ENCODE measurements at places on chromosomes 7 and 10.

GRCh38 chr7:7672545-7673239, 32.1 kb downstream of the UMAD1 start:
- DNase-seq, result no peak

DNA sequence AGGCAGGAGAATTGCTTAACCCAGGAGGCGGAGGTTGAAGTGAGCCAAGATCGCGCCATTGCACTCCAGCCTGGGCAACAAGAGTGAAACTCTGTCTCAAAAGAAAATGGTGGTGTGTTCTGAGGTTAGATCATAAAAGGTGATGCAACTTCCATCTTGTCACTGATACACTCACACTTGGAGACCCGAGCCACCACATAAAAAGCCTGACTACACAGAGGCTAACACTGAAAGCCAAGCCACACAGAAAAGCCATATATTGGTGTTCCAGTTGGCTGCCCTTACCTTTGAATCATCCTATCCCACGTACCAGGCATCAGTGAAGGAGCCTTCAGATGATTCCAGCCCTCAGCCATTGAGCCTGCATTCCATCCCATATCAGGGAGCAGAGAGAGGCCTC, 4.0 kb downstream of the MORN4 start:
- no peak for DNase-seq

- DNase-seq, result no peak
These were observed 57.2 kb downstream of the RASGEF1A start for GRCh38 chr10:43209651-43210141.

DNA sequence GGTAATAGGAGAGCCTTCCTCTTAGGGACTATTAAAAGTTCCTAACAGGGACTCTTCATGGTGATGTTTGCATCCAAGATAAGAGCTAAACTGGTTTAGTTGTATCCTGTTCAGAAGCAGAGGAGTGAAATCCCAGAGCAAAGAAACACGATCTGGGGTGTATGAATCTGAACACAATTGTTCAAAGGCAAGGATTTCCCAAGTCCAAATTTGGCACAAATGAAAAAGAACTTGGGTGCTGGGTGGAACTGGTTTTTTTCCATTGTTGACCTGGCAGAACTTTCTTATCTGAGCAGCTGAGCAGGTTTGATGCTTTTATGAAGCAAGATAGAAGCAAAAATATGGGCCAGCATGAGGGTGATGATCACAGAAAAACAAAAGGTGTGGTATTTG, 6.0 kb downstream of the AGFG2 start:
- no peak for DNase-seq

GRCh38 chr10:102416695-102417094, 1.9 kb downstream of the PSD start:
- DNase-seq, result no peak

GRCh38 chr10:120945801-120946302, 94.7 kb downstream of the WDR11 start:
- DNase-seq, result no peak

GRCh38 chr7:41472427-41473125, 230.3 kb downstream of the INHBA start:
- no peak for DNase-seq

DNA sequence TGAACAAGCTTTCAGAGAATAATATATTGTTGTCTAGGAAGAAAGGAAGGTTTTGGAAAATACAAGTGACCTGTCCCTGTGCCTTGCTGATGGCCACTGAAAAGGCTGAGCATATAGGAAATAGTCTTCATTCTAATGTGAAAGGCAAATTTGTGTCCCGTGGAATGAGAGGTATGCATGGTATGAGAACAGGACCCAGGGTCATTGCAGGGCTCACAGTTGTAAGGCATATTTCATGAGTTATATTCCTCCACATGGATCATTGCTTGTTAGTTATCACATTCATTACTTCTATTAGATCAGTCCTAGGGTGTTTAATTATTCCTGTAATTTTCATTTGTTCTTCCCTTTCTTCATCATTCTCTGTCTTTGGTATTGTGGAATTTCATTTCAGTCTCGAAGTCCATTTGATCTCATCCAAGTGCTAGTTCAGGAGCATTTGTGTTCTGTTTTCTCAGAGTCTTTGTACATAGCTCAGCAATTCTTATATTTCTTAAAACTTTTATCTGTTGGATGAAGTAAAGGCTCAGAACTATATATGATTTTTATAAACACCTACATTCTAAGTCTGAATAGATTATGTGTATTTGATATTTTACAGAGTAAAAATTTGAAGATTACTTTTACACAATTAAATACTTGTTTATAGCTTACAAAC, 39.4 kb upstream of the ARHGAP21 start:
- no peak for DNase-seq

GRCh38 chr7:6022707-6023106, 8.5 kb upstream of the ANKRD61 start:
- no peak for DNase-seq

GRCh38 chr7:128124786-128125185, 93.5 kb upstream of the LRRC4 start:
- DNase-seq, result no peak

DNA sequence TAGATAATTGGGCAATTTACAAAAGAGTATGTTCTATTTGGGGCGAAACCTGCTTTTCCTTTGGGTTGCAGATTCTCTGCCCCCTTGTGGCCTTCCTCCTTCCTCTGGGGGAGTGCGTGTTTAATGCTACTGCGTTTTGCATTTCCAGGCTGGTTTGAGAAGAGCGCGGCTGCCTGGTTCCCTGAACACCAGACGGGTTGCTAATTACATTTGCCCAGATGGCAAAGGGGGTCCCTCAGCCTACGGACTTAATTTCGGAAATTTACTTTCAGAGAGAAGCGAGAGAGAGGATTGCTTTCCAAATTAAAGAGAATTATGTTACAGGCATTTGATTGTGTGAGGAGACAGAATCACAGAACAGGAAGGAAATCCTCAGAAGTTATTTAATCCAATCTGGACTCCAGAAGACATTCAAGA, 91.9 kb upstream of the JAZF1 start:
- no peak for DNase-seq

DNA sequence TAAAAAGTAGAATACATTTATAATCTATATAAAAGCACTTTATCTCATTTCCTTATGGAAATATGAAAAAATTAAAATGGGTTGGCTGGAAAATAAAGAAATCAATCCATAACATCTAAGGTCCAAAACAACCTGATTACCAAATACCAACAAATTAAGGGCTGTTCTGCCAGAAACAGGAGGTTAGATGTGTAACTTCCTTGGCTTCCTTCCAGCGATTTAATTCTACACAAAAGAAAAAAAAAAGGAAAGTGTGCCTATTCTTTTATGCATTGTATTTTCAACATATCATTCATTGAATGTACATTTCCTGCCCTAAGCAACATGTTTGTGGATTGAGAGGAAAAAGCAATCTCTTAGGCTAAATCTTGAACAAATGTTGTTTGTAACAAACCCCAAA, 36.2 kb upstream of the USP6NL start:
- no peak for DNase-seq
